Ovary (tissue), 10 donors: ENCODE measurements at places on chromosomes 3 and 15. TPM values are rescaled to one million over a fixed set of nuclear protein-coding genes. Genes with fewer than 3 reads are reported as not detected.

GRCh38 chr3:147875498-147875897 lies 466.3 kb downstream of the ZIC1 start:
- no peaks in the 10 kb centered on the region for H3K27me3 ChIP-seq
- H3K4me3 ChIP-seq: no peak overlapping the region
- DNase-seq: no peak
- no peak overlapping the region for H3K27ac ChIP-seq
- H3K36me3 ChIP-seq: no peaks in the 10 kb centered on the region
- no peaks in the 10 kb centered on the region for H3K4me1 ChIP-seq

Gene THSD4
- 7.1 TPM for total RNA-seq

DNA sequence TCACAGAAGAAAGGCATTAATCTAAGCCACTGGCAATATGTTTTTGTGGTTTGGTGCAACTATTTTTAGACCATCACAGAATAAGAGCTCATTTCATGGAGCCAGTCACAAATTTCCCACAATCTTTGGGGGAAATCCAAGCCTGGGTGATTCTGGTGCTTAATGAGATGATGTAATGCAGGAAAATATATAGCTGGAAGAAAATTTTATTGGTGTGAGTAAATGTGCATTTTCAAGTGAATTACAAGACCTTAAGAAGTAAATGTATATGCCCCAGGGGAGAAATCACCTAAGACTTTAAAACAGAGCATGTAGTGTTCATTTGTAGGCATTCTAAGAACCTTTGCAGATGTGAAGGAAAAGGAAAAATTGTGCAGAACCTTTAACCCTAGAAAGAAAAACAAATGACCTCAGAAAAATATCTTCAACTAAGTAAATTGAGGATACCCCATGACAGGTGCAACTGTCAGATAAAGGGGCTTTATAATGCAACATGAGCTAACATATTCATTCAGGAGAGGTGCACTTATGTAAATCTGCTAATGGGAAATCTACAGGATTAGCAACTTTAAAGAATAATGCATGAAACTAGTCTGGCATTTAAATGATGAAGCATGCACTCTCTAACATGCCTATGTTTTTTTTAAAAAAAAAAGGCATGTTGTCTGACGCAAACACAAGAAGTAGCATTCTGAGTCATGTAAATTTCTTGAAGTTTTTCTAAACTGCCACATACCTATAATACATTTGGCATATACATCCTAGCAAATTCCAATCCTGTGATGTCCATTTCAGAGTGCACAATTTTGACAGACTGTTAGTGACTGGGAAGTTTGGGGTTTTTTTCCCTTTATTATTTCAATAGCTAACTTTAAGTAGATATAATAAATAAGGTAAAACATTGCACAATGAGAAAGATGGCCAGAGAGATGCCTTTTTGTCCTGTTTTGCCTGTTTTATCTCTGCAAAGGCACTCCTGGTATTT lies 105.1 kb downstream of the MEX3B start:
- no peaks in the 10 kb centered on the region for H3K36me3 ChIP-seq
- no peak overlapping the region for H3K4me3 ChIP-seq
- no peaks in the 10 kb centered on the region for H3K4me1 ChIP-seq
- H3K27ac ChIP-seq: no peak overlapping the region

- H3K36me3 ChIP-seq: no peaks in the 10 kb centered on the region
- no peak overlapping the region for H3K4me3 ChIP-seq
- H3K27me3 ChIP-seq: no peaks in the 10 kb centered on the region
- H3K27ac ChIP-seq: no peak overlapping the region
Observed at GRCh38 chr3:193991666-193992424, 144.1 kb upstream of the HES1 start.

- no peaks in the 10 kb centered on the region for H3K4me1 ChIP-seq
- no peaks in the 10 kb centered on the region for H3K27me3 ChIP-seq
- no peak overlapping the region for H3K27ac ChIP-seq
- H3K4me3 ChIP-seq: no peak overlapping the region
- no peaks in the 10 kb centered on the region for H3K36me3 ChIP-seq
Observed at GRCh38 chr15:69119683-69120395, 40.6 kb upstream of the GLCE start.

Gene DGKG
- 4.1 TPM for total RNA-seq

Gene TMEM108
- total RNA-seq: 0.27 TPM
